ENCODE measurements at places on chromosomes 5 and 9. TPM values are rescaled to one million over a fixed set of nuclear protein-coding genes. Genes with fewer than 3 reads are reported as not detected.

CTSV gene
- 1.2 TPM for total RNA-seq

ANKRD31 gene
- 0.07 TPM for total RNA-seq

SPATA31E1 gene
- not detected for total RNA-seq

NSG2 gene
- not detected for total RNA-seq

SEMA5A gene
- total RNA-seq: 0.27 TPM

FAT2 gene
- total RNA-seq: under 0.01 TPM

SOWAHA gene
- total RNA-seq: not detected

GPR150 gene
- 0.29 TPM for total RNA-seq

CCDC112 gene
- 18.6 TPM for total RNA-seq

ECPAS gene
- total RNA-seq: 124 TPM

APBA1 gene
- 12.1 TPM for total RNA-seq

SV2C gene
- total RNA-seq: not detected

PITX1 gene
- total RNA-seq: 0.57 TPM

ZNF366 gene
- total RNA-seq: 0.53 TPM

BASP1 gene
- total RNA-seq: 92.2 TPM

SMARCA2 gene
- 105 TPM for total RNA-seq

SLC2A8 gene
- total RNA-seq: 7.6 TPM

SLC45A2 gene
- total RNA-seq: not detected

C6 gene
- total RNA-seq: not detected

GABRA6 gene
- 0.66 TPM for total RNA-seq

CIZ1 gene
- 33.6 TPM for total RNA-seq

NMUR2 gene
- not detected for total RNA-seq

DPYSL3 gene
- total RNA-seq: 127 TPM

GLRA1 gene
- total RNA-seq: not detected

SOX30 gene
- total RNA-seq: not detected

GPX3 gene
- total RNA-seq: 15.5 TPM

RNF180 gene
- total RNA-seq: 10.6 TPM

GARIN3 gene
- total RNA-seq: not detected

XPA gene
- total RNA-seq: 15.8 TPM

PCDHB4 gene
- 0.13 TPM for total RNA-seq

GFI1B gene
- total RNA-seq: not detected

PCDHB11 gene
- total RNA-seq: 0.27 TPM

LYSMD3 gene
- total RNA-seq: 42.3 TPM

FOXD4 gene
- 0.27 TPM for total RNA-seq

RORB gene
- not detected for total RNA-seq

MZB1 gene
- total RNA-seq: not detected

GADD45G gene
- total RNA-seq: 0.53 TPM

FBXL7 gene
- 14.4 TPM for total RNA-seq

Measured in thoracic aorta endothelial cell (primary cell).